ENCODE measurements at places on chromosomes 7 and 10.
A peak's percentile ranks its signal among the peaks of the same experiment; 100 is the strongest.

DNA sequence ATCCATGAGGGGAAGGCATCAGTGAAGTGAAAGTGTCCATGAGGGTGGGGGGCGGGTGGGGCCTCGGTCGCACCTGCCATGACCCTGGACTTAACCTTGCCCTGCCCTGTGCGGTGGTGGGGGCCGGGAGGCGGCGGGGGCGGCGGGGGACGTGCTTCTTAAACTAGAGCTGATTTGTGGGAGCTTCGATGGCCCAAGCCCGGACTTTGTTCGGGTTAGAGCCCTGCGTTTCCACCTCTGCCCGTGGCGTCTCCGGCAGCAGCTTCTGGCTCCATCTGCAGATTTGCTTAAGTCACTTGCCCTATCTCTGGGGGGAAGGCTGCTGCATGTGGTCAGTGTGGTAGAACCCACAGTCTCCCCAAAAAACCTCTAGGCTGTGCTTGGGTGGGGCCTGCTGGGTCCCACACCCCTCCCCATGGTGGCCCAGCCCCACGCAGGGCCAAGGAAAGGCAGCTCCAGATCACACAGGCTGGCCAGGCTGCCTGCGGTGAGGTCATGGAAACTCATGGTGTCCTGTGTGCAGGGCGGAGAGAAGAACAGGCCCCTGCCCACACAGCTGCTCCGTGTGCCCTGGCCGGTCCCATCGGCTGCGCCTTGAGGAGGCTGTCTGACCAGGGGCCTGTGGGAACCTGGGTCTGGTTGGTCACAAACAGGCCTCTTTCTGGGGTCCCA lies 93.2 kb downstream of the INPP5A start:
- DNase-seq = no peak

DNA sequence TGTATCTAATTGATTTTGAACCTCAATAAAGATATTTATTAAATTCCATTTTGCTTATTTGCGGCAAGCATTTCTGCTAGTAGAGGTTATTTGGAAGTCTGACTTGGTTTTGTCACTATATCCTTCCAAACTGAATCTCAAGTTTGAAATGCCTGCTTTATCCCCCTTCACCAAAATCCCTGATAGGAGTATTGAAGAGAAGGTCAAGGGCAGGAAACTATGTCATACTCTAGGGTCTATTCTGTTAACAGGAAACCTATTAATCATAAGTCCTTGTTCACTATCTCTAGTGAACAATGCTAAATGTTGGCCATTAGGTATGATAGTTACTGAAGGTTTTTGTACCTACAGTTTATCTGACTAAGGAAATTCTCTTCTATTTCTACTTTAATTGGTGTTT lies 11.5 kb downstream of the GNAT3 start:
- no peak for DNase-seq

DNA sequence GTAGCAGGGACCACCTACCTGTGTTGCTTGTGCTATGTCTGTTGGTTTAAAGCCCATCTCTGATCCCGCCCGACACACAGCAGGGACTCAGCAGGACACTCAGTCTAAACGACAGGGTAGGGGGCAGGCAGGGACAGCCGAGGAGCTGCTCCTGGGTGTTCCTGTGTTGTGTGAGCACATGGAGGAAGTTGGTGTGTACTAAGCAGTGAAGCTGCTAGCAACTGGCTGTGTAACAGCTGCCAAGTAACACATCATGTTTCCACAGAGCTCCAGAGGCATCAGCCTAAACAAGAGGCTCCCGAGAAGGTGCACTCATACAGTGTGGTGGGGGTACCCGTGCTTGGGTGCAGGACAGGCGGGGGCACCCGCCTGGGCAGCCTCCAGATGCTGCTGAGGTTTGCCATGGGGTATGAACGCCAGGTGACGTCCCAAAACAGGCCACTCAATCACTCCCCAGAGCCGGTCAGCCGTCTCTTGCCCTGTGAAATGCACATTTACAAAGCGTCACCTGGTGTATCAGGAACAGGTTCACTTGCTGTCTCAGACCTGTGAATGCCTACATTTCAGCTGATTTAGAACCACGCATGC lies 59.6 kb downstream of the PTPRN2 start:
- DNase-seq = no peak

- DNase-seq = no peak
Observed at GRCh38 chr10:31099094-31099493, 67.4 kb upstream of the ZNF438 start.

- DNase-seq = no peak
Observed at GRCh38 chr10:34504534-34504933, 310.6 kb downstream of the PARD3 start.

GRCh38 chr10:75613685-75614504 lies 182.5 kb downstream of the LRMDA start:
- DNase-seq = peak; percentile 37

GRCh38 chr7:4692055-4692454 lies 10.0 kb downstream of the FOXK1 start:
- DNase-seq = no peak

DNA sequence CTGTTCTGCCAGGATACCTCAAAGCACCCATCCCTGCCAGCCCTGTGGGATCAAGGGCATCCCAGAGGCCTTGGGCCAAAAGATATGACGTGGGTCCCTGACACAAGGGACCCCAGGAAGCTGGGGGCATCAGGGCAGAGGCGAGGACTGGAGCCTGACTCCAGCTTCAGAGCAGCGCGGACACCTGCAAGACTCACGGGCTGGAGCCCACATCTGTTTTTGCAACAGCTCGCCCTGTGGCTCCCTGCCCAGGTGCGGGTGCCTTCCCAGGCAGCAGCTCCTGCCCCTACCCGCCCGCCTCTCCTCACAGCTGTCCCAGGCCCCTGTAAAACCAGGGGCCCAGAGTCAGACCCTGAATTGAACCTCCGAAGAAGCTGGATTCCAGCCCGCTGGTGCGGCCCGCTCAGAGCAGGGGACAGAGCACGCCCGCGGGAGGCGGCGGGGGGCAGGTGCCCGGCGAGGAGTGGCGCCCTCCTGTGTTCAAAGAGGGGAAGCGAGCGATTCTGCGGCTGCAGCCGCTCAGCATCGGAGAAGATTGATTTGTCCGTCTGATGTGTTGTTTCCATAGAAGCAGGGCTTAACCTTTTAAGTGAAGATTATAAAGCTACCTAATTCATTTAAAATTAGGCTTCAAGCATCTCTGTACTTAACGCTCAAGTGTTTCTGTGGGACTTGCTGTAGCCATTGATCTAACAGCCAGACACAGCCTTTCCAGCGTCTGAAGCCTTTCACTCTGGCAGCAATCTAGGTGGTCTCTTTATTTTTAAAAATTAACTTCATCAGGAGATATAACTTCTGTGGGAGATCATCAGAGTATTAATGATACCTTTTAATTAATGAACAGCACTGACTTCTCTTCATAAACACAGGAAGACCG lies 88.4 kb downstream of the BEND7 start:
- DNase-seq = peak; percentile 86

DNA sequence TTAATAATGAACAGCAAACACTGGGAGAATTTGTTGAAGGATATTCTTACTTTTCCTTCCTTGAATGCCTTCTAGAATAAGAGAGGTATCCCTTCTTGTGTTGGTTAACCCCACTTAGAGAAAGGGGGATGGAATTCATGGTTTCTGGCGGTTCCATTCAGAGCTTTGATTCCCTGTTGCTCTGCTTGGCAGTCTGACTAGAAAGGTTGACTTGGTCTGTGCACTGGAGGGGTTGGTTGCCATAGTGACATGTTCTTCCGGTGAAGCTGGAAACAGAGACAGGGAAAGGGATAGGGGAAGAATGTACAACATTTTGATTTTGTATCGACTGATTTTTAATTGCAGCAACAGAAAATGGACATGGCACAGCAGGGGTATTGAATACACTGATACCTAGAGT lies 2.5 kb downstream of the TMEM178B start:
- DNase-seq = peak; percentile 79

DNA sequence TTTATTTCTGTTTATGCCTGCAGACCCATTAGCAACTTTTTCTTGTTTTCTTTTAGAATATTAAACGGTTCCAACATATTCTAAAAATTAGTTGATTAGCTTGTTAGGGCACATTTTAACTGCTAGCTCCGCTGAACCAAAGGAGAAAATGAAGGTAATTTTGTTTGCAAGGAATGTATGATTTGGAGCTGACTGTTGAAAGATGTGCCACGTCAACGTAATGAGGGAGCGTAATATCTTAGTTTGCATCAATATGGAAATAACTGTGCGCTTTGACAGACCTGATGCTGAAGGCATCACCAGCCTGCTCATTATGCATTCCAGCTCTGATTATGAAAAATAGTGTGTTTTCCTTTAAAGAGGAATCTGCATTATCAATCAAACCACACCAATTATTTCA lies 102.0 kb upstream of the CTBP2 start:
- DNase-seq = no peak

DNA sequence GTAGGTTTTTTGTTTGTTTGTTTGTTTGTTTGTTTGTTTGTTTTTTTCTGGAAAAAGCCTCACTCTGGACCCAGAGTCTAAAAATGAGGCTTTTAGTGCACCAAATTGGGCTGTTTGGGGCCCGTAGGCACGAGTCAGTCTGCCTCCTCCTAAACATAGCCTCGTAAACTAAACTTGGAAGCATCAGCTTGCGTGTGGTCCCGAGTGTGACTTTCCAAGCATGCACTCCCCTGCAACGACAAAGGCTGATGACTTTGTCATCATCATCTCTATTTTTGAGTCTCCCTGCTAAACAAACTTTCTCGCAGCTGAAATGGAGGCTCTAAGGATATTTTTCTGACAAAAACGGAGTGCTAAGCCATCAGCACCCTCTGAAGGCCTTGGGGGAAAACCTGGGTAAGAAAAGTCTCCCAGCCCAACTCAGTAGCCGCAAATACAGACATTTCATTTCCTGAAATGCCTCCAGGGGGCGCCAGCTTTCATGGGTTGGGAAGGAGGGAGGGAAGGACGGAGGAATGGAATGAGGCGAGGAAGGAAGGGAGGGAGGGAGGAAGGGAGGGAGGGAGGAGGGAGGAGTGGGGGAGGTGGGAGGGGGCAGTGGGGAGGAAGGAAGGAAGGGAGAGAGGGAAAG lies 245.9 kb downstream of the KCNMA1 start:
- peak; percentile 91 for DNase-seq

DNA sequence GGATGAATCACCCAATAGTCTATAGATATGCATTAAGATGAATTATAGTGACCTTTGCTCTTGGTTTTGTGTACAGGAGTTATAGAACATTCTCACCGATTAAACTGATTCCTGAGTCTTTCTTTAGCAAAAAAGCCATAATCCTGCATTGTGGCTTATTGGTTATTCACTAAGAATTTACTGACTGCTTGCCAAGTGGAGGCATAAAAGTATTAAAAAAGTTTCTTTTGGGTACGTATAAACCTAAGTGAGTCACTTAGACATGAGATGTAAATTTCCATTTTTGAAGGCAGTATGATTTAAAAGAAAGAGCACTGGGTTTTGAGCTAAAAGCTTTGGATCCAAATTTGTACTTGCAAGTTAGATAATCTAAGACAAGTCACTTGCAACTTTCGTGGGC lies 100.7 kb downstream of the CDK6 start:
- no peak for DNase-seq

GRCh38 chr7:142298627-142299026 lies 40.8 kb upstream of the PRSS58 start:
- DNase-seq = no peak

GRCh38 chr7:133797818-133798520 lies 329.2 kb upstream of the LRGUK start:
- no peak for DNase-seq

DNA sequence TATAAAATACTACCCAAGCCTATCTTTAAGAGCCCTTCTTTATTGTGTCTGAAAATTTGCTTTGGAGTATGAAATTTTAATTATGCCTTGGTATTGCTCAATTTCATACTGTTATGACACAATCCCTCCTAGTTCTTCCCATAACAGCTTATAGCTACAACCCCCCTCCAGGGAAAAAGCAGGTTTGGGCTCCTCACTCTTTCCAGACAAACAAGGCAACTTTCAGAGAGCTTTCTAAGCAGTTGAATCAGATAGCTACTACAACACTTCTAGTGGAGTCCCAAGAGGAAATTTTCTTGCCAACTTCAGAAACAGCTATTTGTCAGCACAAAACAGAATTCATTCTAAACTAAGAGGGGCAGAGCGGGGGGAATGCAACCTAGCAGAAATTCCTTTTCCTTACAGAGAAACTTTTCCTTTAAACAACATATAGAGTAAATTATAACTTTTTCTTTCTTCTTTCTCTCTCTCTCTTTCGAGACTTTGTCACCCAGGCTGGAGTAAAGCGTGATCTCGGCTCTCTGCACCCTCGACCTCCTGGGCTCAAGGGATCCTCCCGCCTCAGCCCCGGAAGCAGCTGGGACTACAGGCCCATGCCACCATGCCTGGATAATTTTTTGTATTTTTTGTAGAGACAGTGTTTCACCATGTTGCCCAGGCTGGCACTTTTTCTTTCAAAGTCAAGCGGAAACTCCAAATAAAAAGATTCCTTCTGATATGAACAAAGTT lies 26.0 kb upstream of the JMJD1C start:
- DNase-seq = no peak

GRCh38 chr7:80608336-80608735 lies 30.1 kb upstream of the CD36 start:
- no peak for DNase-seq

DNA sequence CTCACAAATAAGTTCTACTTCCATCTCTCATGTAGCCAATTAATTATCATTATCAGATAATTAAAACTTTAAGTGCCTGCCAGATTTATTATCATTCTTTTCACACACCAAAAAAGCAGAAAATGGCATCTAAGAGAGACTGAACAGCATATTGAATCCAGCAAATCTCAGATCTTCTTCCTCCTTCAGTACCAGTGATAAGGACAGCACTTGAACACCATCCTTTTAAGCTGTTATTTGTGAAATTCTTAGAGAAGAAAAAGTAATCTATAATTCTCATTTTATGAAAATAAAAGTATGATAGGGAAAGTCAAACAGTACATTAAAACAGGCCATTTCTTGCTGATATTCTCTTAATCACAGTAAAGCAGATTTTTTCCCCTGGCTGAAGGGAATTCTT lies 104.5 kb downstream of the ELAPOR2 start:
- no peak for DNase-seq

DNA sequence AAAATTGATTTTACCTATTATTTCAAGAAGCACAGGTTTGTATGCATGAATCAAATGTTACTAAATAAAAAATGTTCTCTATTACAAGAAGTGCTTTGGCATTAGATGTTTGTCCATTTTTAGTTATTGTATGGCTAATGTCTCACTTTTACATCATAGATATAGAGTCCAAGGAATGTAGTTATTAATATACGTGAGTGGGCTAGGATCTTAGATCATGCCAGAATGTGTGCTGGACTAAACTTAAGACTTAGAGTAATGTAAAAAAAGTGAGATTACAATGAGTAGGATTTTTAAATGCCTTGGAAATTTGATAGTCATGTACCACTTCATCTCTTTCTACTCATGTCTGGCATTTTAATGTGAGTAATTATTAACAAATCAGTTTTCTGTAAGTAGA lies 196.6 kb downstream of the ARL4A start:
- DNase-seq = no peak

Data from neural progenitor cell (in vitro differentiated cells).